Fibroblast of upper back skin (primary cell): ENCODE measurements at places on chromosomes 4 and X.

DNA sequence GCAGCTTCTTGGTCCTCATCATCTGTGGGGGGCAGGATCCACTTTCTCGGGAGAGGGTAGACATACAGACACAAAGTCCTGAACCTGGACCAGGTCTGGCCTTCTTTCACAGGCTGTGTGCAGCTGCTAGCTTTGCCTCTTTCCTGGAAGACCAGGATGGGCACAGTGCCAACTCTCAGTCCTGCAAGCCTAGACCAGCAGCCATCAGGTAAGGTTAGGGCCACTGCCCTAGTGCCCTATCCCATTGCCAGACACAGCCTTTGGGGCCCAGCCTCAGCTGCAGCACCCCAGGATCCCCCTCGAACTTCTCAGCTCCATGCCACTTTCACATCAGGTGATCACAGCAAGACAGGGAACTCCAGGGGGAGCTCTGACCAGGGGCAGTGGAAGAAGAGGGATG, 38.4 kb downstream of the ZNF185 start:
- DNase-seq: no peak

- no peak for DNase-seq
These were observed 127.9 kb downstream of the IL13RA2 start for GRCh38 chrX:114889481-114889880.

- no peak for DNase-seq
These were observed 707.8 kb upstream of the AMOT start for GRCh38 chrX:113548308-113549015.

DNA sequence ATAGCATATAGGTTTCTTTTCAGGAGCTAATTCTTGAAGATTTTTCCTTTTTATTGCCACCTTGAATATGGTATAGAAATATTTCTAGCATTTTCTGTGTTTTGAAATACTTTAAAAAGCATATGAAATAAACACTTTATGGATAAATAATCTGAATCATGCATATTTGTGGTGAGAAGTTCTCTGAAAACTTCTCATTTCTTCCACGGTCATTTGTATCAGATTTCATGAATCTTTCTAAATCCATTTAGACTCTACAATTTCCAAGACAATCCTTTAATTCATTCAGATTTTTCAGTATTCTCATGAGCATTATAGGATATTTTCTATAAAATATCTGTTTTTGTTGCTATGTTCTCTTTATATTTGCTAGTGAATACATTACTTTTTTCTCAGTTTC, 16.2 kb upstream of the CA5B start:
- DNase-seq: no peak

GRCh38 chrX:49878128-49878833, 1.0 kb upstream of the USP27X start:
- no peak for DNase-seq

DNA sequence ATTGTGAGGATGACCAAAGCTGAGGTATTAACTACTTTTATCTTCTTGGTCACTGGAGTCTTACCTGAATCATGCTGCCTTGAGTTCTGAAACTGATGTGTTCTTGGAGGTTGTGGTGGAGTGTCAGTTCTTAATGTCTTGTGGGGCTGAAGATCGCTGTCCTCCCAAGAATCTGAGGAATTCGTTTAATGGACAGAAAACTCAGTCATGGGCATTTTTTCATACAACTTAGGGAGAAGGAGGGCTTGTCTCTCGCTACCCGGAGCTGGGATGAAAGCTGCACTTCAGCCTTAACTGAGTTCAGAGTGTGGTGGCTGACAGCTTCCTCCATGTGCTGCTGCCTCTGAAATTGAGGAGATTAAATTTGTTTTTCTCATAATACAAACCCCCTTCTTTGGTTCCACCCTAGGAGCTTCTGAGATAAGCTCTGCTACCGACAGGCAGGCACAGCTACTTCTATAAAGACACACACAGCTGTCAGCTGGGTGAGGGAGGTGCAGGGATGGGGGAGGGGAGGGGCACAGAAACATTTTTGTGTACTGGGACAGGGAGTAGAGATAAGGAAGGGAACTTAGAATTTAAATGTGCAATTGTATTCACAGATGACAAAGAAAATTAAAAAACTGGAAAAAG, 30.8 kb downstream of the RBBP7 start:
- DNase-seq: peak; percentile 56

DNA sequence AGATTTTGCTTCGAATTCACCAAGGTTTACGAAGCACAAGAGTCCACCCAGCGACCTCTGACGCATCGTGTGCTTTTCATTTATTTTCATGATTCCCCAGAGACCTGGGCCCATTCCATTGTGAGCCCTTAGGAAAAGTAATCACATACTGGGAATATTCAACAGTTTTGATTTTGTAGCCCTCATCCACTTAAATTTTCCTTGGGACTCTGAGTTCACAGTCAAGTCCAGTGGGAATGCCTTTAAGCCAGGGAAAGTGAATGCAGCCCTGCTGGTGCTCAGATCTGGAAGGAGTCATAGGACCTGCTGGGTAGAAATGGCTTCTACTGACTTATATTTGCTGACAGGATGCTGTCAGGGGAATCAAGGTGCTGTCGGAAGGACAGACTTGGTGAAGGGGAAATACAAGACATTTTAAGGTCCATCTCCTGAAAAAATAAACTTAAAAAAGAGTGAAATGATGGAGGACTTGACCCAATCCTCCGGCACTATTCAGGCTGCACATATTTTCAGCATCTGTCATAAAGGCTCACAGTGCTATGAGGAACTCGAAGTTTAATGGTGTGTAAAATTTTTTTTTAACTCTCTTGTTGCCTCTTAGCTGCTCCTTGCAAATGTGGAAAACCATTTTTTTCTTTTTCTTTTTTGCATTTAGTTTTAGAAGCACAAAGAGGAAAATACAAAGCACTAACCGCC, 204.9 kb downstream of the MID1 start:
- peak; percentile 64 for DNase-seq

DNA sequence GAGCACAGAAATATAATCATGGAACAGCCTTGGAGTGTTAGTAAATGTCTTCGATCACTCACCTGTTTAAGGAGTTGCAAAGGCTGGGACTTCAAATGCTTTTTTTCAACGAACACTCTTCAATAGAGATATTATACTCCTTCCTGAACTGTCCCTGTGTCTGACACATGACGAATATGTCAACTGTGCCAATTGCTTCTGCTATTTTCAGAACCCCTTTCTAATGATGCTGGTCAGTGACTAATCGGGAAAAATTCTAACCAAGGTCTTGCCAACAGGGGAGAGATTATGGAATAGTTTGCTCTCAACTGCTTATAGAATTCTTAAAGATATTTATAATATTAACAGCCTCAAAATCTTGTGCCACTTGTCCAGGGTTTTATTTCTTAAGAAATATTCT, 8.5 kb upstream of the KLHL34 start:
- peak; percentile 48 for DNase-seq

DNA sequence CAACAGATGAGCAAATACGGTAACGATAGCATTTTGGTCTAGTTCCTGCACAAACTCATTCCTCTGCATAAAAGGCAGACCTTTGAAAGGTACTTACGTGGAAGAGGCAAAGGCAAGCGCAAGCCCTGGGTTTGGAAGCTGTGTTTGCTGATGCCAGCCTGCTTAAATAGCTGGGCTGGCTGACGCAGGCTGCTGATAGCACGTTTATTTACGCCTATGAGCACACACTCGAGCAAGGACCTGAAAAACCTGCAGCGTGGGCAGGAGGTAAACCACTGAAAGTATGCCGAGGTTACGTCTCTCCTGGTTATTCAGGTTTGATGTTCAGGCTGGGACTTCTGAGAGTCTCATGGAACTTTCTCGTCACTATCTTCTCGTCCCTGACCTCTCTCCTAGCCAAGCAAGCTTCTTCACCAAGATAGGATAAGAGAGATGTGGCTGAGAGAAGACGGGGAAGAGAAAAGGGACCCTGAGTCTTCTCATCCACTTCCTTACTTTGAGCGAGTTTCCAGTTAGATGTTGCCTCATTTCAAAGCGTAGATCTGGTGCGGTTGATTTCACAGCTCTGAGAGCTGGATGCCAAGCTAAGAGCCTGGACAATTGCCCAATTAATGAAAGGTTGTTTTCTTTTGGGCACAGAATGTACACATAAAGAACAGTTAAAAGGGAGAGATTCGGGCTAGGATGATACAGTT, at the start of gene HOPX:
HOPX (minus strand) TSS at position 139 of the 695 bp plus-strand sequence. CDS start 23,480 bp downstream, outside the sequence.
- no peak for DNase-seq

DNA sequence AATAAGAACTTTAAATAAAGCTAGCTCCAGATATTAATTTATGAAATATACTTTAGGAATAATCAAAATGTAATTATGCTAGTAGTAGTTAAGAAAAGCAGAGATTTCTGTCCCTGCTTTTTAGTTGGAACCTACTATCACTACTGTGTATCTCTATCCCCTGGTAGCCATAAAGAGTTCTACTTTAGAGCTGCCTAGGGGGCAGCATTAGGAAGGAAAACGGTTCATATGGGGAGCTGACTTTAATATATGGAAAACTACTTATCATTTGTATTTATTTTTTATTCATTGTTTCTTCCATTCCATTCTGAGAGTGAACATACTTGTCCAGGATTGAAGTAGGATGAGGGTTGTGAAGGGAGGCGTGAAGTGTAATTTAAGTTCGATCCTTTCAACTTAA, 40.9 kb downstream of the CPEB2 start:
- DNase-seq: no peak

DNA sequence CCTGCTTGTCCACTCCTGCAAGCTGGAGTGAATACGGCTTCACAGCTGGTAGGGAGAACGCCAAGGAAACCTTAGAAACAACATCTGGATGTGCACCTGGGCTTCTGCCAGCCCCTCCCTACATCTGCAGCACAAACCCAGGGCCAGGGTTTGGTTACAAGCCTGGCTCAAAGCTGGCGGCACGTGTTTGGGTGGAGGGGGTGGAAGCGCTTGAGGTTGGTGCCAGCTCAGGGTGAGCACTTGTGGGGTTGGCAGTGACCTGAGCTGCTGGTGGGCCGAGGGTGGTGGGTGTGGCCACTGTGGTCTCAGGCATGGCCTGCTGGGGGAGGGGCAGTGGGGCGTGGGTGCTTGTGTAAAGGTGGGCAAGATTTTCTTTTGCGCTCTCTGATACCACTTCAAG, 15.6 kb downstream of the ELF4 start:
- no peak for DNase-seq

- peak; percentile 31 for DNase-seq
These were observed 34.4 kb downstream of the HPF1 start for GRCh38 chr4:169723207-169723965.

DNA sequence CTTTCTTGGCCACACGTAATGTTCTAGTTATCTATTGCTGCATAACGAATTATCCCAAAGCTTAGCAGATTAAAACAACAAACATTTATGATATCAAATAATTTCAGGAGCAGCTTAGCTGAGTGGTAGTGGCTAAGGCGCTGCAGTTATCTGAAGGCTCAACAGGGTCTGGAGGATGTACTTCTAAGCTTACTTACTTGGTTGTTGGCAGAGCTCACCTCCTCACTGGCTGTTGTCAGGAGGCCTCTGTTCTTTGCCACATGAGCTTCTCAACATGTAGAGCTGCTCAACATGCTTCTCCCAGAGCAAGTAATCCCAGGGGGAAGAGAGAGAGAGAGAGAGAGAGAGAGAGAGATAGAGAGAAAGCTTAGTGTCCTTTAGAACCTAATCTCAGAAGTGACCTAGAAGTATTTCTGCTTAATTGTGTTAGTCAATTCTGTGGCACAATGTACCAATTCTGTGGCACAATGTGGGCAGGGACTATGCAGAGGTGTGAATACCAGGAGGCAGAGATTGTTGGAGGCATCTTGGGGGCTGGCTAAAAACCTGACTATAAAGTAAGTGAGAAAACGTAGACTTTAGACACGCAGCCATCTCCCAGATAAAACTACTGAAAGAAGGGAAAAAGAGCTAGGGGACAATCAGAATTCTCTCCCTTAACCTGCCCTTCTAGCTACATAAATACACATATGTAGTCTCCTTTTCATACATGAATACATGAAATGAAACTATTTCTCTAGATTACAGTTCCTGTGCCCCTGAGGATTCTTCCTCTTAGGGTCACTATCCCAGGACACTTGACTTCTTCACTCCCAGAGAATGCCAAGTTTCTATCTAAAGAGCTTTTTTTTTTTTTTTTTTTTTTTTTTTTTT, 40.2 kb downstream of the HOPX start:
- DNase-seq: no peak

GRCh38 chrX:100687546-100687945, 43.5 kb downstream of the SRPX2 start:
- DNase-seq: no peak

DNA sequence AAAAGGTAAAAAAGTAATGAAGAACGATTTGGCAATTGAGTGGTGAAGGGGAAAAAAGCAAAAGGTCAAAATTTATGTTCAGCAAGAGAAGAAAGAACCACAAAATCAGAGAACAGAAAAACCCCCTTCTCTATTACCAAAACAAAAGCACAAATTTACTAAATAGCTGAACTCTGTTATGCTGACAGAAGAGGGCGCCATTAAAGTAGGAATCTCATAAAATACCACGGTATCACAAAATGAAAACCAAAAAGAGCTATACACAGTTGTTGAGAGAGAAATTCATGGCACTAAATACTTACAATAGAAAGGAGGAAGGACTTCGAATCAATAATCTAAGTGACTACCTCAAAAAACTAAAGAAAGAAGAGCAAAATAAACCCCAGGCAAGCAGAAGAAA, 69.6 kb upstream of the CXorf66 start:
- DNase-seq: no peak

GRCh38 chr4:155539746-155540145, 126.9 kb upstream of the GUCY1A1 start:
- no peak for DNase-seq

DNA sequence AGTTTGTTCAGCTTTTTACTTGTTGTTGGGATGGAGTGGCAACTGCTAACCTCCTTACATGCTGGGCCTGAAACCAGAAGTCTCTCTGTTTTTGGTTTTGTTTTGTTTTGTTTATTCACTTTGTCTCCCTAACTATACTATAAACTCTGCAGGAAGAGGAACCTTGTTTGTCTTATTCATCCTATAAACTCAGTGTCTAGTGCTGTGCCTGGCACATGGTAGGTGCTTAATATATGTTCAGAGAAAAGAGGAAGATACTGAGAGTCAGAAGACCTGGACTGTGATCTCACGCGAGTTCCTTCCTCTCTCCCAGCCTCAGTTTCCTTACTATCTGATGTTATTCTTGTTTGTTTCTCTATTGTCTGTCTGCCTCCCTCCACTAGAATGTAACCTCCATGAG, 71.3 kb downstream of the PRPS1 start:
- no peak for DNase-seq

DNA sequence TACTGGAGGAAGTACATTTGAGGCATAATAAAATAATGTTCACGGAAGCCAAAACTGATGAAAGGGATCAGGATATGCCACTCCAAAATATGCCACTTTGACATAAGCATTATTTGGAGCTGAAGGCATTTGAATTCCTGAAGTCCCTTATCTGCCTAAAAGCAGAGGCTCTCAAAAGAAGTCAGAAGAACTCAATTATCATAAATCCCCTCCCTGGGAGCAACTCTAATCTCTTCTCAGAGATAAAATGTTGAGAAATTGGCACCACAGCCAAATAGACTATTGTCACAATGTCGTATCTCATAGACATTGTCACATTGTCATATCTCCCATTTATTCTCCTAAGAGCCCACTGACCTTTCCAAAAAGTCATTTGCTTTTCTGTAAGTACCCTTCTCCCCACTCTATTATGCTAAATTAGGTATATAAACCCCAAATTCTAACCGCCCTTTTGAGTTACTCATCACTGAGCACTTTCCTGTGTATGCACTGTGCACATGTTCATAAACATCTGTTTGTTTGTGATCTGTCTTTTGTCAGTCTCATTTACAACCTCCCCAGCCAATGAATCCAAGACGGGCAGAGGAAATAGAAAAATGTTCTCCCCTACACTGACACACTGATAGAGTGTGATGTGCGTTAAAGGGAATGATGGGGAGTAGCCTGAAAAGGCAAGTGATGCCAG, 78.5 kb upstream of the NAF1 start:
- DNase-seq: no peak
